ENCODE measurements at places on chromosomes 2 and 18.

- no peak for DNase-seq
These were observed 738.7 kb upstream of the CHAC2 start for GRCh38 chr2:53028746-53029423.

- DNase-seq, result no peak
These were observed 1311.0 kb upstream of the FAM98A start for GRCh38 chr2:34909992-34910705.

DNA sequence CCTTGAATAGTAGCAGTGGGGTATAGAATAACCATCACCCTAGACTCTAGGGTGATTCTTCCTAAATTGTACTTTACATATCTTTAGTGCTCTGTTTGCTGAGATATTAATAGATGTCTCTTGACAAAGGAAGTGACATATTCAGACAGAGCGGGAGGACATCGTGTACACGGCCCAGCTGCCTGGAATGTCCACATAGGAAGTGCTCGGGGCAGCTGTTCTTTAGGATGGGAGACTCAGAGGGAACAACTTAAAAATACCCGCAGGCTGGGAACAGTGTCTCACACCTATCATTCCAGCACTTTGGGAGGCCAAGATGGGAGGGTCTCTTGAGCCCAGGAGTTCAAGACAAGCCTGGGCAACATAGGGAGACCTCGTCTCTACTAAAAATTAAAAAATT lies 206.1 kb downstream of the FAM210A start:
- no peak for DNase-seq

GRCh38 chr2:1891971-1892486 lies 147.7 kb upstream of the PXDN start:
- no peak for DNase-seq

GRCh38 chr2:227759411-227760118 lies 13.9 kb downstream of the SCYGR8 start:
- no peak for DNase-seq

GRCh38 chr2:181465676-181466375 lies 8.6 kb downstream of the ITGA4 start:
- DNase-seq, result no peak

GRCh38 chr2:237661799-237662328 lies 34.5 kb downstream of the LRRFIP1 start:
- no peak for DNase-seq

GRCh38 chr2:20451761-20452499 lies 5.1 kb downstream of the RHOB start:
- DNase-seq, result no peak

DNA sequence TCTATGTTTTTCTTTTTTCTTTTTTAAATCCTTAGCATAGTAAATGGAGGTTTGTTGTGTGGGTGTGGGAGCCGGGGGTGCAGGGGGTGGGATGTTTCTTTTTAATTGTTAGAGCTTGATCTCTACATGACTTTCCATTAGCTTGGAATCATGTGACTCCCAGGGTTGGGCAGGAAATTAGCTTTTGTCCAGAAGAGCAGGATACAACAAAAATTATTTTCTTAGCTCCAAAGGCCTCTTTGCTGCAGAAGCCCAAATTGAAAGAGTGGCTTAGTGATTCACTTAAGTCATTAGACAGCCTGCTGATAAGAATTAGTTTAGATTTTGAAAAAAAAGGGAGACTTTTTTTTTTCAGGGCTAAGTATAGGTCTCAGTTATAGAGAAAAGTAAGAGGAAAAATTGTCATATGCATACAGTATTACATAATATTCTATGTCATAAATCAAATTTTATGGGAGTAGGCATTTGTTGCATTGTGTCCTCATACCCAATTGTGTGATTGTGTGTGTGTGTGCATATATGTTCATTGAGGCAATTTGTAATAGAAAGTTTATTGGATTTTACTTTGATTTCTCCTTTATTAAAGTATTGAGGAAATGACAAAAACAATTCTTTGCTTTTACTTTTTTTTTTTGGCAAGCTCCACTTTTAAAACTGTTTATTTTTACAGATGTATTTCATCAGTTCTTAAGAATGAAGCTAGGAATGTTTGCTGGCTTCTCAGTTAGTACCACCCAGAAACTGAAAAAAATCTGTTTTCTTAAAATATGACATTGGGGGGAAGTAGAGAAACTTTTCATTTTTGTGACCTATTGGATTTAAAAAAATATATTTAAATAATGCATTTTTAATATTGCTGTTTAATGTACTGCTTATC lies 47.4 kb downstream of the TSPYL6 start:
- DNase-seq, result no peak

DNA sequence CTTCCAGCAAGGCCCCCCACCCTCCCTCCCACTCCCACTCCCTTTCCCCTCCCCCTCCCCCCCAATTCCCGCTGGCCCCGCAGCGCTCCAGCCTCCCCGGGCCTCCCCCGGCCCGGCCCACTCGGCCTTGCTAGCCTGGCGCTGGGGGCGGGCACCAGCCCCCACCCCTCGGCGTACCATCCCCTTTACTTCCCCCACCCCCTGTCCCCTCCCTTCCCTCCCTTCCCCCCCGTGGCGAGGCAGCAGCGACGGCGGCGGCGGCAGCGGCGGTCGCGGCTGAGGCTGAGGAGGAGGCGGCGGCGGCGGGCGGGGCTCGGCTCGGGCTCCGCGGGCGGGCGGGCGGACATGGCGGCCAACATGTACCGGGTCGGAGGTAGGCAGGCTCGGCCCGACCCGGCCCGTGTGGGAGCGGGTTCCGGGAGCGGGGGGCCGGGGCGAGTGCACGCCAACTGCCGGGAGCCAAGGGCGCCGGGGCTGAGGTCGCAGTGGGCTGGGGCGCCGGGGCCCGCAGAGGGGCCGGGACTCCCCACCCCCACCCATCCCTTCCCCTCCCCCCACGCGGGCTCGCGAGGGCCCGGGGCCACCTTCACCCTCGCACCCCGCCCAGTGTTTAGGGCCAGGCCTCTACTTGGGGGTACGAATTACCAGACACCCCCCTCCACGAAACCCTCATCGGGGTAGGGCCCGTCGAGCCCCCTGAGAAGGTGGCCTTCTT lies at the start of gene MTA3:
Gene MTA3, plus strand, starts transcription at position 232 of the 715 bp plus-strand sequence. Its CDS starts 114 bp downstream, at position 346.
- no peak for DNase-seq

DNA sequence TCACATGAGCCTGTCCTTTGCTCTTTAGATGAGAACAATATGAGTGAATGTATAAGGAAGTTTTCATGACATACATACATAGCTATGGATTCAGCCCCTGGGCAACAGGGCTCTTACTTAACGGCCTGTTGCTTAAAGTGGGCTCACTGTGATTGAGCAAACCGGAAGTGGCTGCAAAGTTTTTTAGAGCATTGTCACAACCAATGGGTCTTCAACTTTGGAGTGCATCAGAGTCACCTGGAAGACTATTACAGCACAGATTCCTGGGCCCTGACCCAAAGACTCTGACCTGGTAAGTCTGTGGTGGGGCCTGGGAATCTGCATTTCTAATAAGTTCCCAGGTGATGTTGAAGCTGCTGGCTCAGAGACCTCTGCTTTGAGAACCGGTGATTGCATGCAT lies 106.3 kb upstream of the SEC11C start:
- DNase-seq, result no peak

DNA sequence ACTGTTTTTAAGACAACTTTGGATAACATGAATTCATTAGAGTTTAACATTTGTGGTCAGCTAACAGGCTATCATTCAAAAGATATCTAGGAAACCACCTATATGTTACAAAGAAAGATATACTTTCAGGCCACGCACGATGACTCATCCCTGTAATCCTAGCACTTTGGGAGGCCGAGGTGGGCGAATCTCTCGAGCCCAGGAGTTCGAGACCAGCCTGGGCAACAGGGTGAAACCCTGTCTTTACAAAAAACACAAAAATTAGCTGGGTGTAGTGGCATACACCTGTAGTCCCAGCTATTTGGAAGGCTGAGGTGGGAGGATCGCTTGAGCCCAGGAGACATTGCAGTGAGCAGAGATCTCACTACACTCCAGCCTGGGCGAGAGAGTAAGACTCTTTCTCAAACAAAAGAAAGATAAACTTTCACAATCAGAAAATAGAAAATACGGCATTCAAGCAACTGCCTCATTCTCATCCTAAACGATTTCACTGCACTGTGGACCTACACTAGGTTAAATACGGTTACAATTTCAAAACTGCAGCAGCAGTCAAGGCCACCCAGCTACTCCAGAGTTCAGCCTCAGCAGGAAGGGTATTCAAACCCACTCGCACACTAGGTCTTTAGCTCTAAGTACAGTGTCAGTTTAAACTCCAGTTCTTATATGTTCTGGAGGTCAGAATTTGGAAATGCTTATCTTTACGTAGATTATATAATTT lies 250.0 kb upstream of the SLC39A10 start:
- DNase-seq, result no peak
